ENCODE measurements at places on chromosomes 7 and 10. TPM values are rescaled to one million over a fixed set of nuclear protein-coding genes. Genes with fewer than 3 reads are reported as not detected.

Gene NUTM2D
- total RNA-seq: 2.1 TPM

GRCh38 chr7:96097835-96098234 lies 224.1 kb downstream of the SLC25A13 start:
- DNase-seq: no peak

Gene CYP3A5
- not detected for total RNA-seq

DNA sequence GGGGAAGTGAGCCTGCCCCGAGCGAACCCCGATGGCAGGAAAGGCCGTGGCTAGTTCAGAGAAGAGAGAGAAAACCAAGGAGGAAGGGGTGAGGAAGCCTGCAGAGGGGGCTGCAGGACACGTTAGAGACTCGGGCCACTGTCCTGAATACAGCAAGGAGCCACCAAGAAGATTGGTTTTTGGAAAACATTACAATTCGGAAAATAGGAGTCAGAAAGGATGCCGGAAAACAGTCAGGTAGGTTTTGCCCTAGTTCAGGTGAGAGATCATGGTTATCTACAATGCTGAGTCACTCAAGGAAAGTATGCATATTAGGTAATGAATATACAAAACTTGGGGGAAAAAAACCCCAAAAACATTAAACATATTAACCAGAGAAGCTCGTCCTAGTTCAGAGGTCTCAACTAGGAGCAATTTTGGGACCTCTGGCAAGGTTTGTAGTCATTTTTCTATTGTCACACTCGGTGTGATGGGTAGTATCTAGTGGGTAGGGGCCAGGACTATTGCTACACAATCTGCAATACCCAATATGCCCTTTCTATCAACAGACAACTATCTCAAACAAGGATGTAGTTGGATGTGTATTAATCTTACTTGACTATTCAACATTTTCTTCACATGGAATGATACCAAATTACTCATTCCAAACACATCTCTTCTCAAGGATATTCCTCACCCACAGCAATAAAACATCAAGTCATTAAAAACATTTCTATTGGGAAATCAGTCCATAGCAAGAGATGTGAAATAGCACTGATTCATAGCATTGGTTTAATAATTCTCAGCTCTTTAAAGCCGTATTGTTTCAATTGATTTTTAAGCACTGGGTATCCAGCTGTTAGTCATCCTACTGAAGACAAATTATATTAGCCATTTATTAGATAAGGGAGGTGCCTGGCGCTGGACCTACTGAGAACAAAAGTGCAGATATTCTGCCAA lies 74.4 kb upstream of the RSU1 start:
- DNase-seq: peak; percentile 67

GRCh38 chr10:77162697-77163096 lies 474.9 kb downstream of the KCNMA1 start:
- no peak for DNase-seq

Gene TOMM7
- 196 TPM for total RNA-seq

Gene RAMP3
- total RNA-seq: not detected

GRCh38 chr10:955820-956217 lies 24.3 kb upstream of the LARP4B start:
- DNase-seq: no peak

DNA sequence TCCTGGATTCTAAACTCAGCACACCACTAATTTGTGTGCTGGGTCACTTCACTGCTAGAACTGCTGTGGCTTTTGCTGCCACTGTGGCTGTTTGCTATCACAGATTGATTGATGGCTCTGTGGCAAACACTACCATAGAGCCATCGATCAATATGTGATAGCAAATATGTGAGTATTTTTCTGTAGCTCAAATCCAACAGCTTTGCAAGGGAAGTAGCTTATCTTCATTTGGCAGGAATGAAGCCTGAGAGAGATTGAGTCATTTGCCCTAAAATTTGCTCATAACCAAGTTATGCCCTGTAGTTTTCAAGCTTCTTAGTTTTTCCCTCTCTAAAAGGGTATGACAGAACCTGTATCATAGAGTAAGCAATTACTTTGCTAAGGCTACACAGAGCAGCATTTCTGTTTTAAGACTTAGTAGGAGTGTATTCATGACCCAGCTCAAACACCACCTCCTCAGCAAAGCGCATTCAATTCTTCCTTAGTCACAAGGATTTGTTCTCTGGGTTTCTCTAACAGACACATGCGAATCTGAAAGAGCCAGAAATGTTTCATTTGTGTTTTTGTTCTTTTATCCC lies 43.1 kb downstream of the MINPP1 start:
- no peak for DNase-seq

Data from activated CD4-positive, alpha-beta T cell treated with anti-CD3 and anti-CD28 coated beads, Interleukin-2, amount 10 ng/mL, durations not matched to agents 24 days and 14 days (primary cell).